ENCODE measurements at places on chromosomes 11 and 22.

DNA sequence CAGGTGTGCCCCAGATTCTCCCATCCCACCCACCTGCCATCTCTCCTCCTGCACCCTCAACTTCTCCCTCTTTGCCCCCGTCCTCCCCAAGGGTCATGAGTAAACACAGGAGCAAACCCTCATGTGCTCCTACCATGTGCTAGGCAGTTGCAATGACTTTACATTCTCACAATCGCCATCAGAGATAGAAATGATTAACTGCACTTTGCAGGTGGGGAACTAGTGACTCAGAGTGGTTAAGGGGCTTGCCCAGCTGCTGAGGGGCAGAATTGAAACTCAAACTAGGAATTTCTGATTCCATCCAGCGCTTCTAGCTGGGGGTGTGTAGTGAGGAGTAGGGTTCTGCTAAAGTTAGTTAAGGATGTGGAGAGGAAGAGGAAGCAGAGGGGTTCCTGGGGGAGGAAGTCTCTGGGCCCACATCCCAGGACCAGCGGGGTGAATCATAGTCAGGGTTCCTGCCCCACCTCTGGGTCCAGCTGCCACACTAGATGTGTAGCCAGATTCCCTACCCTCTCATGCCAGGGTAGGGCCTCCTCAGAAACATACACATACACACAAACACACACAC, 16.0 kb upstream of the PRG2 start:
- no peak for DNase-seq

- no peak for DNase-seq
Measured at GRCh38 chr11:8266246-8267241, 2.9 kb upstream of the LMO1 start.

DNA sequence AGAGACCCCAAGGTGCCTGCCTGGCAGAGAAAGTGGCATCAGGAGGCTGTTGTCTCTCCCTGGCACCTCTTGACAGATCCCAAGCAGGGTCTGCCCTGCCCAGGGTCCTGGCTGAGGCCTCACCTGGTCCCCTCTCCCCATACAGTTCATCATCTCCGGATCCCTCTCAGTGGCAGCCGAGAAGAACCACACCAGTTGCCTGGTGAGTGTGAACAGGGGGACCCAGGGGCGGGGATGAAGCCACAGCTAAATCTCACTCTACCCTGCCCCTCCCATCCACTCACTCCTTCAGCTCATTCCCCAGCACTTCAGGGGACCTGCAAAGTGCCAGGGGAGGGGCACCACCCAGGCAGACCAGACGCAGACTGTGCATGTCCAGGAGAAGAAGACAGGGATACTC, 14.0 kb upstream of the MS4A10 start:
- DNase-seq: no peak

GRCh38 chr11:10413268-10413667, 41.8 kb upstream of the AMPD3 start:
- no peak for DNase-seq

DNA sequence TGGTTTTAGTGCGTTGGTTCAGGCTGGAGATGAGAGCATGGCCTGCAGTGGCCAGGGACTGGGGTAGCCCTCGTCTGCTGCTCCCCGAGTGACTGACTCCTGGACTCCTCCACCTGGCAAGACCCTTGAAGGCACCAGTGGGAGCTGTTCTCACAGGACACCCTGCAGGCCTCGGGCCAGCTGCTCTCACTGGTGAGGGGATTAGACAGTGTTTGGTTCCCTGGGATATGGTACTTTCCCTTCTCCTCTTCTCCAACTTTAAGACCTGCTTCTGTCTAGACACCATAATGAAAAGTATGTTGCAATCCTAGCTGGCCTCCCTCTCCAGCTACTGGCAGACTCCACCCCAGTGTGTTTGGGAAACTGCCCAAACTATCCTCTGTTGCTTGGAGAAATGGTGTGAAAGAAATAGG, 168.8 kb upstream of the CADM1 start:
- DNase-seq: peak; percentile 34

DNA sequence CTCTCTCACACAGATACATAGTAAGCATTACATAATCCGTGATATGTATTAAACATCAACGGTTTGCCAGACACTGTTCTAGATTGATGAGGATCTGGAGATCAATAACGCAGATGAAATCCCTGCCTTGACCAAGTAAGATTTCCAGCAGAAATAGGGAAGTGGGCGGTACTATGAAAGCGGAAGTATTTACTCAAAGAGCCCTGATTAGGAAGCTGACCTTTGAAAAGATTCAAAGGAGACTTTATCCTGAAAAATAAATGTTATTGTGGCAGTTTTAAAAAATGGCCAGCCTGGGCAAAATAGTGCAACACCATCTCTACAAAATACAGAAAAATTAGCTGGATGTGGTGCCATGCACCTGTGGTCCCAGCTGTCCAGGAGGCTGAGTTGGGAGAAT, 26.8 kb downstream of the GAB2 start:
- no peak for DNase-seq

DNA sequence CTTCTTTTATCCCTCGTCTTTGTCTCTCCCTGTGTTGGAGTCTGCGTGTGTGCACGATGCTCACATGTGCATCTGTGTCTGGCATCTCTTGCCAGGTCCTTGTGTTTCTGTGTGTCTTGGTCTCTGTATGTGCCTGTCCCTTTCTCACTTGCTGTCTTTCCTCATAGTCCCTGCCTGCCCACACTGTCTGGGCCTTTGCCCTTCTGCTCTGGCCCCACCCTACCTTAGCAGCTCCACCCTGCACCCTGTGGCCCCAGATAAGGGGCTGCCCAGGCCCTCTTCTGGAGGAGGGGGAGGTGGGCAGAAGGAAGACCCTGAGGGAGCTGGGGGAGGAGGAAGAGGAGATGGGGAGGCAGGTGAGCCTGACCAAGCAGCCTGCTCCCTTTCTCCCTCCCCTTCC, 2.8 kb downstream of the EHBP1L1 start:
- DNase-seq: no peak

- DNase-seq: no peak
Measured at GRCh38 chr11:93543292-93543977, at the start of gene SMCO4. Gene SMCO4, minus strand, starts transcription at chr11:93543391. Its CDS starts 64,202 bp downstream, at chr11:93479189.

GRCh38 chr11:4092026-4092425, 2.6 kb upstream of the RRM1 start:
- DNase-seq: no peak

DNA sequence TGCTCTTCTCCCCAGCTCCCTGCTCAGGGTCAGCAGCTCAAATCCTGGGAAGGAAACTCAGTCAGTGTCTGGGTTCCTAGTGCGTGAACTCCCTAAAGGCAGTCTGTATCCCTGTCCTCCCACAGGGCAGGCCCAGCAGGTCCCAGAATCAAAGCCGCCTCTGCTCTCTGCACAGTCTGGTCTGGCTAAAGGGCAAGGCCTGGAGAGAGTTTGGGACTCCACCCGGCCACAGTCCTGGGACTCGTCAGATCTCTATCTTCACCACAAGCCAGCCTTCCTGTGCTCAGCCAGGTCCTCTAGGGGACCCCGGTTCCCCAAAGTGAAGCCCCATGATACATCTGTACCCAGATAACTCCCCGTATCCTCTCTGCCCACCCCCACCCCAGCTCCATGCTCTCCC, 56.2 kb upstream of the CSNK2A3 start:
- DNase-seq: no peak

- DNase-seq: no peak
Measured at GRCh38 chr22:27115816-27116256, 458.4 kb downstream of the MIAT start.

DNA sequence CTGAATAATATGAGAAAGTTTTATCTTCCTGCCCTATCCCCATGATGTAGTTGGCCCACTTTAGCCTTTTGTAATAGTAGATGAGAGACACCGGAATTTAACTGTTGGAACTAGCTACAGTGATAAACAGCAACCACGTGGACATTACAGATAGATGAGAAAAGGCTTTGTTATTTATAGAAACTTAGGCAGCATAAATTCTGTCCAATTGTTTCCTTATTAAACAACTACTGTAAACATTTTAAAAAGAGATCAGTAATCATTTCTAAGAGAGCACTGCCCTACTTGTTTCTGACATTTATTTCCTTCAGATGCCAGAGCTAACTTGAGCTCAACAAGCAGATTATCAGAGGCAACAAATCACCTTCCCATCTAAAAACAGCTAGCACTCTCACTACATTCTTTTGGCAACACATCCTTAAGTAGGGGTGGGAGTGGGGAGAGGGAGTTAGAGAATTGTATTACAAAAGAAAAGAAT, 63.1 kb downstream of the SOX6 start:
- peak; percentile 27 for DNase-seq

DNA sequence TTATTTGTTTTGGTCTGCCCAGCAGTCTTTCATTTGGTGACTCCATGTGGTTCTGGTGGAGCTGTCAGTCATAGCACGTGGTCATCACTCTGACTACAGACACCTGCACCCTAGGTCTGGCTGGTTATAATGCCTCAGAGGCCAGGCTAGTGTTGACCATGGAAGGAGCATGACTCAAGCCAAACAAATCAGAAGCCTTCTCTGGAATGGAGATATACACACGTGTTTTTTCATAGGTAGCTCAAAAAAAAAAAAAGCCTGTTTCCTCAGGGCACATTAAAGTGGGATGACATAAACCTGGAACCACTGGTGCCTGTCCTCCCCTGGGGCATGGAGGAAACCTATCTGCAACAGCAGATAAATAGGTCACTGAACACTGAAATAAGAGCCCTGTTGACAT, 8.1 kb upstream of the PLAAT3 start:
- no peak for DNase-seq

GRCh38 chr11:130776061-130776419, 140.2 kb downstream of the SNX19 start:
- no peak for DNase-seq

- no peak for DNase-seq
Measured at GRCh38 chr11:75652936-75653335, 15.9 kb downstream of the MAP6 start.

GRCh38 chr22:29860006-29860766, 22.1 kb upstream of the ASCC2 start:
- DNase-seq: no peak
